ENCODE measurements at places on chromosomes 3 and 15. TPM values are rescaled to one million over a fixed set of nuclear protein-coding genes. Genes with fewer than 3 reads are reported as not detected.

DNA sequence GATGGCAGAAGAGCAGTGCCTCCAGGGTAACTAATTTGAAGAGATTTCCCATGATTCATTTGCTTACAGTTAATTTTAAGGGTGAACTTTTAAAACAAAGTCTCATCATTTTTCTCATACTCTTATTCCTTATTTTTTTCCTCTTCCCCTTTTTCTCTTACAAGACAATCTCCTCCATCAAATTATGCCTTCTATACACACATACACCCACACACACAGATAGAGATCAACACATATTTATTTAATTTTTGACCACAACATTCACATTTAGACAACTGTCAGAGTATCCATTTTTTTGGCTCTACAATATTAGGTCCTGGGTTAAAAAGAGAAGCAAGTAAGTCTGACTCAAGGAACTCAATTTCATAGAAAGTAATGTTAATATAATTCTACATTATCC is 37.6 kb downstream of the AAGAB start:
- DNase-seq: no peak
- no peaks in the 10 kb centered on the region for H3K27me3 ChIP-seq
- H3K4me1 ChIP-seq: no peaks in the 10 kb centered on the region
- no peak overlapping the region for H3K4me3 ChIP-seq
- H3K27ac ChIP-seq: no peak overlapping the region

DNA sequence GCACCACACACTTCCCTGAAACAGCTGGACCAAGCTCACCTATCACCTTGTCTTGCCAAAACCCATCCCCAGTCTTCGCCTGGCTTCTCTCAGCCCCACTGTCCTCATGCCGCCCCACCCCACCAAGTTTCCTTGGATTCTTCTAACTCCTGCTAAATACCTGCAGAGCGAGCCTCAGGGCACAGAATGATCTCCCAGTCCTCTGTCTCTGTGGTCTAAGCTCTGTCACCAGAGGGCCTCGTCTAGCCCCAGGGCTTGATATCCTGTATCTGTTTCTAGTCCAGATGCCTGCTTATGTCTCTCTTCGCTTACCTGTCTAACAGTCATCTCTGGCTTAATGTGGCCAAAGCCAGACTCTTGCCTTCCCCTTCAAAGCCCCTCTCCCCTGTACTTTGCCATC is 9.7 kb downstream of the CCDC12 start:
- H3K4me1 ChIP-seq: peaks cover 52% of the 10 kb centered on the region
- DNase-seq: no peak
- H3K27me3 ChIP-seq: no peaks in the 10 kb centered on the region
- H3K36me3 ChIP-seq: peaks cover 2% of the 10 kb centered on the region
- H3K4me3 ChIP-seq: no peak overlapping the region

The SPESP1 gene
- total RNA-seq: 4.1 TPM

The IP6K2 gene
- 69.4 TPM for total RNA-seq

Data from kidney (tissue), 22 donors.